ENCODE measurements at places on chromosomes 11 and 22.

- no peak for DNase-seq
Measured at GRCh38 chr11:107594736-107595135, 3.8 kb downstream of the ELMOD1 start.

DNA sequence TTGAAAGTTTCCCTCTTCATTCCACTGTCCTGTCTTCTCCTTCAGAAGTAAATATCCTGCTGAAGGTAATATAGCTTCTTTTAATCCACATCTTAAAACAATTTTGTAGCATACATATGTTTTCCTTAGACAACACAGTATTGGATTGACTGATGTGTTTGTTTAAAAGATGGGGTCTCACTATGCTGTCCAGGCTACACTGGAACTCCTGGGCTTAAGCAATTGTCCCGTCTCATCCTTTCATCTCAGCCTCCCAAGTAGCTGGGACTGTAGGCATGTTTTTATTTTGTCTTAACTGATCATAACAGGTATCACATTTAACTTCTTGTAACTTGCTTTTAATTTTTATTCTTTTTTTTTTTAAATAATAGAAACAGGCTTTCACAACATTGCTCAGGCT, 55.9 kb downstream of the MRTFA start:
- no peak for DNase-seq

GRCh38 chr11:269146-269890, 8.9 kb upstream of the NLRP6 start:
- no peak for DNase-seq

- no peak for DNase-seq
Measured at GRCh38 chr11:117669062-117669461, 128.0 kb downstream of the DSCAML1 start.

- DNase-seq = no peak
Measured at GRCh38 chr22:48081281-48081680, 1318.8 kb downstream of the TBC1D22A start.

DNA sequence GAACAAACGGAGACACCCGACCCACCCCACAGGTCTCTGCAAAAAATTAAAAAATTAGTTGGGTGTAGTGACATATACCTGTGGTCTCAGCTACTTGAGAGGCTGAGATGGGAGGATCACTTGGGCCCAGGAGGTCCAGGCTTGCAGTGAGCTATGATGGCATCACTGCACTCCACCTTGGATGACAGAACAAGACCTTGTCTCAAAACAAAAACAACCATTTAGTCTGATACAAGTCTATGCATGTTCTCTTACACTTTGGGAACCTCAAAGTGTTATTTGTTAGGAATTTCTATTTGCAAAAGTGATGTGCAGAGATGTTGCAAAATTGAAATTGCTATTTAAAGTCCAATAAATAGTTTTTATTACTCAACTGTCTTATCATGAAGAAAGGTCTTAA, 14.3 kb downstream of the ATG13 start:
- DNase-seq = no peak

DNA sequence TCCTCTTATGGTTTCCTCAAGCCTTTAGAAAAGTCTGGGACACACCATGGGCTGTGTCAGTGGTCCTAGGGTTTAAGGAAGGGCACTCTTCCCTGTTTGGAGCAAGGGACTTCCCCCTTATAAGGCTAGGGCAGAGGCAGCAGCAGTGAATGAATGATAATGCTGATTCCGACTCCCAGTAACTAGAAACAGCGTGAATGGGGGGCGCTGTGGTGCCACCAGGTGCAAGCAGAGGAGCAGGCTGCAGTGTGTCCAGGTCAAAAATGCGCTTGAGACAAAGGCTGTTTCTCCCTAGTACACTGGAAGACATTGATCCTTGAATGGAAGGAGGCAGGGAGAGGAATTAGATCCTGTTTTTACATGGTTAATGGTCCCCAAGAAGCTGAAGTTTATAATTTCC, 11.6 kb upstream of the RIC3 start:
- DNase-seq = no peak

- DNase-seq = no peak
Measured at GRCh38 chr22:25448435-25449051, 115.9 kb upstream of the GRK3 start.

- no peak for DNase-seq
Measured at GRCh38 chr11:26839911-26840698, 118.2 kb upstream of the SLC5A12 start.

GRCh38 chr22:48685767-48686166, 1141.9 kb downstream of the BRD1 start:
- DNase-seq = no peak

GRCh38 chr11:104134745-104135144, 29.2 kb downstream of the PDGFD start:
- DNase-seq = peak; percentile 52

DNA sequence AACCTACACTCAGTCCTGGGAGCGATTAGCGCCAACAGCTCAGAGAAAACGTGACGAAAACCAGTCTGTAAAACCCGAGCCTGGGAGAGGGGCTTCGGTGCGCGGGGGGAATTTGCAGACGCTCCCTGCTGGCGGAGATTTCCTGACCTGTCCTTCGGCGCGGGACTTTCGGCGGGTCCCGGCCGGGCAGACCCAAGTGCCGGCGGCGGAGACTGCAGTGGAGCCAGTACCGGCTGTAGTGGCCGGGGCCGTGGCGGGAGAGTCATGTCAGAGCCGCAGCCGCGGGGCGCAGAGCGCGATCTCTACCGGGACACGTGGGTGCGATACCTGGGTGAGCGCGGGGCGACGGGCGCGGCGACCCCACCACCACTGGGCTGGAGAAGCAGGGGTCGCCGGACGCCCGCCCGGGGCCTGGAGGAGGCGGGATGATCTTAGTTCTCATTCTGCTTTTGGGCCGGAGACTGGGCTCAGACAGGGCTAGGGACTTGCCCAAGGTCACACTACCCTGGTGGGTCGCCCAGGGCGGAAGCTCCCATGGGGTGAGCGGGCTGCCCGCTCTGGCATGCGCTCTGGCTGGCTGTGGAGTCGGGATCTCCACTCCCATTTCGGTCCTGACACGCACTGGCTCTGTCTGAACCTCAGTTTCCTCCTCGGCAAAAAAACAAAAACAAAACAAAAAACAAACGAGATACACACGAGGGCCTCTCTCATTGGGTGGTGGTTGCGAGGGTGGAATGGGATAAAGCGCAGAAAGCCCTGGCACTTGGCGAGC, at the start of gene MTFP1:
MTFP1 (plus strand) TSS at position 153 of the 772 bp plus-strand sequence; CDS start at position 265, 112 bp downstream.
- DNase-seq = no peak

- DNase-seq = no peak
Measured at GRCh38 chr22:41561335-41561734, 525 bp downstream of the CSDC2 start.

GRCh38 chr11:104091281-104092096, 55.0 kb downstream of the DDI1 start:
- DNase-seq = no peak

GRCh38 chr11:131290185-131290584, 80.2 kb upstream of the NTM start:
- no peak for DNase-seq

- DNase-seq = no peak
Measured at GRCh38 chr22:50677493-50678217, 5.0 kb downstream of the SHANK3 start.

GRCh38 chr11:69238573-69239351, 55.2 kb upstream of the MYEOV start:
- DNase-seq = no peak

DNA sequence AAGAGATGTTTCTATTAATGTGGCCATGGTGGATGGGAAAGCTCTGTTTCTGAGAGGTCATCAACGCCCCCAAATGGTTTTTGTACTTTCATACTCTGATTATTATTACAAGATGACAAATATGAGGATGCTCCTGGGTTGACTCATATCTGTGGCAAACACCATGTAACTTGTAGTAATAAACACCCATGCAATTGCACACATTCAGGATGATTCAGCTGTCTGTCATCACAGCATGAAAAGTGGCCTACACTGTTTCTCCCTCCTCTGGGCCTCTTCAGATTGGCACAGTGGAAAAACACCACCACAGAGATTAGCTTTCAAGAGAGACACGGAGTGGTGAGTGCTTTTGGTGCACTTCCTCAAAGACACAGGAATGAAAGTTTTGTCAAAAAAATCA, 85.4 kb downstream of the MTNR1B start:
- DNase-seq = peak; percentile 88

GRCh38 chr11:3213659-3214419, 4.8 kb downstream of the MRGPRG start:
- no peak for DNase-seq

DNA sequence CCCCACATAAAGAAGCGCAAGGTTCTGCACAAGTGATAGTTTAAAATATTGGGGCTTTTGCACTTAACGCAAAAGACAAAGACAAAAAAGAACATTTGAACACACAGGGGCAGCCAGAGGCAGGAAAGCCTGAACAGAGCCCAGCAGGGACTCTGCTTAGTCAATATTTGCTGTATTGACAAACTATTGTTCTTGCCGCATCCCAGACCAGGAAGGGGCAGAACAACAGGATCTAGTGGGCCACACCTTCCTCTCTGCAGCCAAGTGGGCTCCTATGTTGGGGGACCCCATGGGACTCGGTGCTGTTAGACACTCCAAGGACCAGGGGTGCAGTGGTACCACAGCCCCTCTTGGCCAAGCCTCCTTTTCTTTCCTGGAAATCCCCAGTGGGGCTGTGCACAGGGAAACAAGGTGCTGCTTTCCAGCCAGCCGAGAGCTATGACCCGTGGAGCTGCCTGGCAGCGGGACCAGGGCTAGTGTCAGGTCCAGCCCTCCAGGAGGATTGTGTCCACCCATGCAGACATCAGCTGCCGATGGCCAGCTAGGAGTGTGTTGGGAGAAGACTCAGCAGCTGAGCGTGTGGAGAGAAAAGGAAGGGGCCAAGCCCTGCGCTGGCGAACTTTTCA, 43.3 kb upstream of the ANO1 start:
- DNase-seq = no peak

- DNase-seq = peak; percentile 71
Measured at GRCh38 chr22:42780070-42780540, 59.4 kb upstream of the A4GALT start.

DNA sequence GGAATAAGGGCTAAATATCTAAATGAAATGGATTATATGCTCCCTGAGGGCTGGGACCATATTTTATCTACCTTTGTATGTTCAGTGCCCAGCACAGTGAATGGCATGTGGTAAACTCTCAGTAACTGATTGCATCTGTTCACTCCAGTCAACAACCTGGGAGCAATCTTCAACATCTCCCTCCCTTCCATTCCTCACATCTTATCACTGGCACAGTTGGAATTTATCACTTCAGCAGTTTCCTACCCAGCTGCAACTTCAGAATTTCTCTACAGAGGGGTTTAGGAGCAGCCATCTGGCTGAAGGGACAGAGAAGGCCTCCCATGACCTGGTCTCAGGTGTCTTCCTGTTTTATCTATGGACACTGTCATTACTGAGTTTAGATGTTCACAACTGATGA, 9.8 kb upstream of the SIK2 start:
- no peak for DNase-seq

DNA sequence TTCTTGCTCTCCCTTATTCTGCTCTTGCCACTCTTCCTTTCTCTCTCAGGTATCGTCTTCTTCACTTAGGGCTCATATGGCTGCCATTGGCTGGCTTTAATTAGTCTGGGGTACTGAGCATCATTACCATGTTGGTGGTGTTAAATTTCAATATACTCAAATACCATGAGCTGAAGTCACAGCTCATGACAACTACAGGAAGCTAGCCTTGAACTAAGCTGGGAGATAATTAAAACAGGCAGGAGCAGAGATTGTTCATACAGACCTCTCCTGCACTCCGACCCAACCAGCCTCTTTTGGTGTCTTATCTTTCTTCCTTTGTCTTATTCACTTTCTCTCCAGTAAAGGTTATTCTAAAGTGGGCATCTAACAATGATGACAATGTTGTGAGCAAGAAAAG, 130.9 kb upstream of the BLID start:
- DNase-seq = no peak

Measured in A172 (cell line).